HCEC 1CT (cell line): ENCODE measurements at places on chromosomes 4 and X.

- DNase-seq: peak; percentile 24
These were observed 153.3 kb upstream of the USP9X start for GRCh38 chrX:40931921-40932320.

DNA sequence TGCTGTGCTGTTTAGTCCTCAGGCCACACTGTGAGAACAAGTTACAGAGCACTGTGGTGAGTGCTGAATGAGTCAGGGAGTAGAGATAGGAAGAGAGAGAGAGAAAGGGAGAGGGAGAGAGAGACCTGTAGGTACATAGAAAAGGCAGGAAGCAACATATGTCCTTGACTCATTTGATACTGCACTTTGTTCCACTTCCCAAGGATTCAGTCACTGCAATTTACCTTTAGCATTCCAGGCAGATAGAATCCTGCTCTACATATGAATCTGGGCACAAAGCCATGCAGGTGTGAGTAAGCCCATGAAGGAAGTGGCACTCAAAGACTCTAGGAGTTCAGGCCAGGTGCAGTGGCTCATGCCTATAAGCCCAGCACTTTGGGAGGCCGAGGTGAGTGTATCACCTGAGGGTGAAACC, 1.0 kb upstream of the DAPP1 start:
- peak; percentile 19 for DNase-seq

DNA sequence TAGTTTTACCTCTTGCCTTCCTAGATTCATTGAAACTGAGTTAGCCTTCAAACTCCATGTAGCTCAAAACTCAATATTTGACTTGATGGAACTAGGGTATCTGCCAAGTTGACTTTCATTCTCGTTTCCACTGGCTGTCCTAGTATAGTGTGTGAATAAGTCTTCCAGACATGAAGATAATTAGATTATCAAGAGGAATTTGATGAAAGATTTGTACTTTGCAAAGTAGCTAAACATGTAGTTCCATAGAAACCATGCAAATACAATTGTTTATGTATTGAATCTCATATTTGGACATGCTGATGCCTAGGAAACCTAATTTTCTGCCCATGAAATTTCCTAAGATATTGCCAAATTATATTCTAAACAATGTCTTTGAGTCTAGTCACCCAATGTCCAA, 297.5 kb downstream of the ARHGAP24 start:
- no peak for DNase-seq

GRCh38 chr4:180766045-180766444, 1477.2 kb upstream of the TENM3 start:
- no peak for DNase-seq

- no peak for DNase-seq
These were observed 973.7 kb upstream of the AGA start for GRCh38 chr4:178415925-178416324.
